ENCODE measurements at places on chromosomes 13 and 19. TPM values are rescaled to one million over a fixed set of nuclear protein-coding genes. Genes with fewer than 3 reads are reported as not detected.

The LILRB1 gene
- not detected for total RNA-seq

The ZNF90 gene
- total RNA-seq = 5.1 TPM

GRCh38 chr19:46076951-46077814 is 36.4 kb upstream of the IGFL4 start:
- no peak for DNase-seq

- DNase-seq = no peak
These were observed 28.7 kb upstream of the SLC7A10 start for GRCh38 chr19:33254245-33254824.

DNA sequence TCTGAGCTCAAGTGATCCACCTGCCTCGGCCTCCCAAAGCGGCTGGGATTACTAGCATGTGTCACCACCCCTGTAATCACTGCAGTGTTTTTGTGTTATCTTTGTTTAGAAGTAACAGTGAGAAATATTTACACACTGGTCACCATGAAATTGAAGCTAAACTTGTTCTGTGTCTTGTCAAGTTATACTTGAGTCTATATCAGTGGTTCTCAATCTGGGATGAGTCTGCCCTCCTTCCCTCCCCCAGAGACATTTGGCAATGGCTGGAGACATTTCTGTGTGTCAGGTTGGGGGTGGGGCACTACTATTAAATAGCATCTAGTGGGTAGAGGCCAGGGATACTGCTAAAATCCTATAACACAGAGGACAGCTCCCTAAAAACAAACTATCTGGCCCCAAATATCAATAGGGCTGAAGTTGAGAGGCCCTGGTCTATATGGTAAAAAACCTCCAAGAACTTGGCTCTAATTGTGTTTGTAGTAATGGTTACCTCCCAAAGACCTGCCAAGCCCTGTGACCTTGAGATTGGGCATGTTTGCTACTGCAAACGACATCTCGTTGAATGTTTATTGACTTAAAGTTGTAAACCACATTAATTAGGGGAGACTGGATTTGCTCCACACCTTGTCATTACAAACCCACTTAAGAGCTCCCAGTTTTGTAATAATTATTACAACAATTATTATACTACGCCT is 6.9 kb downstream of the CTU1 start:
- no peak for DNase-seq

Data from kidney epithelial cell (primary cell).